ENCODE measurements at places on chromosomes 2 and 18. TPM values are rescaled to one million over a fixed set of nuclear protein-coding genes. Genes with fewer than 3 reads are reported as not detected.
A peak's percentile ranks its signal among the peaks of the same experiment; 100 is the strongest.

DNA sequence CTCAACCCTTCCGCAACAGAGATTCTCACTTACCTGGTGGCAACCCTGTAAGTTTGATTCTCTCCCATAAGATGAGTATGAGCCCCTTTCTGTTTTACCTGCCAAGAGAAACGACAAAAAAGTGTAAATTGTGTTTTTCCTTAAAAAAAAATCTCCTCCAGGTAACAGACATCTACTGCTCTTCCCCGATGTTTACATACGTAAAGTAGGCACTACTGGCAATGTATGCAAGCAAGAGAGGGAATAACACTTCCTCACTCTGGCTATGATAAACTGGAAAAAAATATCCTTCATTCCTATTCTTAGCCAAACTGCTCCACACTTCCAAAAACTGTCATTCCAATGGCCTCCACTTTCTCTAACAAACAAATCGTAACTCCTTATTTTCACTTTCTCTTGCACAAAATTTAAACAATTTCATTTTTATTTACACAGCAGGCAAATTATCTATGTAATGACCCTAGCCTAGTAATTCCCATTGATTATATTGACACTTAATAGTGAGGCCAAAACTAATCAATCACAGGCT lies 184.5 kb downstream of the TCF4 start:
- peak overlapping the region; percentile 80 for H3K27ac ChIP-seq
- no peaks in the 10 kb centered on the region for H3K36me3 ChIP-seq
- DNase-seq, result no peak

DNA sequence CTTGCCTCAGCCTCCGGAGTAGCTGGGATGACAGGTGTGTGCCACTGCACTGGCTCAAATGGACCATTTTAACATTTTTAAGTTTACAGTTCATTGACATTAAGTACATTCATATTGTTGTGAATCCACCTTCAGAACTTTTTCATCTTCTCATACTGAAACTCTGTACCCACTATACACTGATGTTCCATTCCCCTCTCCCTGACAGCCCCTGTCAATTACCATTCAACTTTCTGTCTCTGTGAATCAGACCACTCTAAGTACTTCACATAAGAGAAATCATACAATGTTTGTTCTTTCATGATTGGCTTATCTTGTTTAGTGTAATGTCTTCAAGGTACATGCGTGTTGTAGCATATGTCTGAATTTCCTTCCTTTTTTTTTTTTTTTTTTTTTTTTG lies 1.9 kb upstream of the KIAA2012 start:
- no peaks in the 10 kb centered on the region for H3K27me3 ChIP-seq
- H3K27ac ChIP-seq, result no peak overlapping the region
- DNase-seq, result no peak

CCDC88A gene
- total RNA-seq, result 134 TPM

SFTPB gene
- not detected for total RNA-seq

MARCO gene
- not detected for total RNA-seq
